ENCODE measurements at places on chromosomes 5 and 9.

DNA sequence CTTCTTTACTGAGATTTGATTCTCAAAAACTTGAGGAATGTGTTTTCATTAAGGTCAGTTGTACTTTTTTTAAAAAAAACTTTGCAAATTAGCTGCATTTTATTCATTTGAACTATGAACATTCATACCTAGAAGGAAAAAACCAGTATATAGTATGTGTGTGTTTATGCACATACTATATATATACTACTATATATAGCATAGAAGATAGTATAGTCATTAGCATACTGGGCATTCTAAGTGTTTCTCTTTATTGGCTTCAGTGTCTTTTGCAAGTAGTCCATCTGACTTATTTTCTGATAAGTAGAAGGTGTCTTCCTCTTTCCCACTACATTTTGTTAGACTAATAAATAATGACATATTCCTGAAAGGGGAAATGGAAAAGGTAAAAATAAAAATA lies 33.0 kb downstream of the ELOVL7 start:
- no peak for DNase-seq

DNA sequence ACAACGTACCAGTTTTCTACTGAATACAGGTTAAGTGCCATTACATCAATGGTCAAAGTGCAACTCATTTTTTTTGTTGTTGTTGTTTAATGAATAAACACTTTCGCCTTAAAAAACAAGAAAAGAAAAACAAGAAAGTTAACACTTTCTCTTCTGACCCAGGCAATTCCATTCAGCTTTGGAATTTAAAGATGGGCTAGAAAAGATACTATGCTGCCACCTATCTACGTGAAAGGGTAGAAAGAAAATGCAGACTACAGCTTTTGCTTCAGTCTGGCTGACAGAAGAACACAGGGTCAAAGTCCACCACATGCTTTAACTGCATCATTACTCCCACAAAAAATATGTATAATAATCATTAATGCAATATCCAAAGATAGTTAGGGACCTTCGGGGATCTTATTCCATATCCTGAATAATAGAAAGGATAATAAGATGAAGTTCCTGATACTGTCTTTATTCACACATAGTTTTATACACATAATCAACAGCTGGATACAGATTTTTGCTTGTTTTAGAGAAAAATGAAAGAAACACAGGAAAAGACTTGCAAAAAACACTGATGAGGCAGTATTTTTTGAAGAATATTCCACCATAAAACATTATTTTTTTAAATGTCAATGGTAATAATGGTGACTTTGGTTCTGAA lies 40.4 kb downstream of the ZDHHC21 start:
- DNase-seq = no peak

- no peak for DNase-seq
Observed at GRCh38 chr9:38680837-38681445, 39.0 kb downstream of the FAM240B start.

- no peak for DNase-seq
Observed at GRCh38 chr9:135604437-135605237, 34.7 kb downstream of the GLT6D1 start.

GRCh38 chr9:99746406-99746805 lies 75.3 kb upstream of the NR4A3 start:
- no peak for DNase-seq

- no peak for DNase-seq
Observed at GRCh38 chr5:1067141-1068121, 44.4 kb downstream of the SLC12A7 start.

DNA sequence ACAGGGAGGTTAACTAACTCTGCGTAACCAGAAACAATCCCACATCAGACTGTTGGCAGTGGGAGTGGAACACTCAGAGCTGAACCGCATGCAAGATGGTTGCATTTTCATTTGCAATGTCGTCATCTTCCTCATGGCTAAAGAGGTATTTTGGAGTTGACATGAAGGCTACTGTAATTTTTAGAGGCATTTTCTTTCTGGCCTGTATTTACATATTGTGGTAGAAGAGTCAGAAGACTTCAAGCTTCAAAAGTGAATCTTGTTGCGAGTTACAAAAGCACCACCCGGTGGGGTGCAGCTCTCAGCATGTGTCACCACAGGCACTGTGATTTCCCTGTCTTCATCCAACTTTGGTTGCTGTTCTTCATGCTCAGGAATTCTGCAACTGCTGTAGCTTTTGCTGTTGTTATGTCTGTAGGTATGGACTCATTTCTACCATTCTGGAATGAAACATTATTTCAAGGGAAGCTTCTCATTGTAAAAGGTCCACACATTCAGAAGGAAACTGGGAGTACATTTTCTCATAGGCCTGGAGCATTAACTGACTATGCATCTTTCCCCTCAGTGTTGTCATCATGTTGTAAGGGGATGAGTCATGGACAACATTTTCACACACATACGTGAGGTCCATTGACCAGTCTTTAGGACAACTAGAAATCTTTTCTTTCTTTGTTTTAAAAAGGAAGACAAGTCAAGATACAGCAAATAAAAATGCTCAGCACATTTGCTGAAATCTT lies 35.4 kb upstream of the GDNF start:
- DNase-seq = no peak

DNA sequence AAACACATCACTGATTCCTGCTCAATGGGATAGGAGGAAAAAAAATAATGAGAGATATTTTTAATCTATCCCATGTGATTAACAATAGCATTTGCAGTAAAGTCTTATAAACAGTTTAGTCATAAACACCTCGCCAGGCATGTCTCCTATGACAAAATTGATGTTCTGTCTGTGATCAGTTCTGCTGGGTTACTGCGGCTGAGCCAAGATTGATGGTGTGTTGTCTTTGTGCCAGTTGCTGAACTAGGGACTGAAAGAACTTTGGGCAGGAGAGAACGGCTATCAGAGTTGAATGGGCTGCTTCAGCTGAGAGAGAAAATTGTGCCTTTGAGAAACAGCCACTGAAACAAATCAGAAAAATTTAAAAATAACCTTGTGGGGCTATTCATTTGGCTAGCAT lies 37.3 kb upstream of the MAMDC2 start:
- DNase-seq = no peak

DNA sequence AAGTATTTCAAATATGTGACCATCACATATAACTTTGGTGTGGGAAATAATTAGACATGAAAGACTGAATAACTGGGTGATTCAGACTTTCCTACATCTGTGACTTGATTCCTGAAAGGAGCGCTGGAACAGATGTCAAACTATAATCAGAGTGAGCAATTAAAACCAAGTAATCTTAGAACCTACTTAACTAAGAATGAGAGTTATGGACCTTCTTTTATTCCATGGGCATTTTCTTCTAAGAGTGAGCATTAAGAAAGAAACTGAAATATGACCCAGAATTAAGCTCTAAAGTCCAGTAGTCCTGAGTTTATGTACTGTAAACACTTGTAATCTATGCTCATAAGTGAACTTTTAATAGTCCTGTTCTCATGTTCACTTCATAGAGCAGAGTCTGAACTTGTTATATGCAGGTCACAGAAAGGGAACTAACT lies 68.4 kb downstream of the PAM start:
- DNase-seq = no peak
